ENCODE measurements at places on chromosomes 3 and 15.

DNA sequence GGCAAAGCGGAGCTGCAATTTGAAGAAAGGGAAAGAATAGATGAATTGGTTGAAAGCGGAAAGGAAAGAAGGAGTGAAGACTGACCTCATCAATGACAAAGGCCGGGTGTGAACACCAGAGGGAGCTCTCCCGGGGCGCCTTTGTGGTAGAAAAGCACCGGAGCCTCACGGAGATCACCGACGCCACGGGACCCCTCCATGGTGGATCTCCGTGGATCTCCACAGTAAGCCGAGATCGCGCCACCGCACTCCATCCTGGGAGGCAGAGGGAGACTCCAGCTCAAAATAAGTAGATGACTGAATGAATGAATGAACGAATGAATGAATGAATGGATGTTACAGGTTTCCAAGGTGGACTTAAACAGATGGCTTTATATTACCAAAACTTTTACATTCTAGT lies 25.0 kb downstream of the GPR160 start:
- DNase-seq: no peak

DNA sequence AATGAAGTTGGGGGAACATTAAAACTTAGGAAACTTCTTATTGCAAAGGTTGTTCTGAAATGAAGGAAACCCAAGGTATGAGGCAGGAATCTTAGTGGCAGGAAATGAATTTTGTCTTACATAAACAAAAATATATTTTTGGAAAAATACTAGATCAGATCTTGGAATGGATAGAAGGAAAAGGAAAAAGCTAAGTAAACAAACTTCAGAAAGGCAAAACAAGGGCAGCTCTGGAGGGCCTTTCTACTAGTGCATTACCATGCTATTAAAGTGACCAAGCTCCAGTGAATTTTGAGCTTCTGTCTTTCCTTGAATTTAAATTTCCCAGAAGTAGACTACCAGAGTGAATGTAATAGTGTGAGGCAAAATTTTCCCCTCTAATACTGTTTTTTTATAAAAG lies 13.6 kb downstream of the ARL6 start:
- DNase-seq: no peak

- DNase-seq: no peak
Observed at GRCh38 chr15:88814393-88814792, 11.2 kb downstream of the ACAN start.

GRCh38 chr3:49865198-49865784 lies 4.4 kb downstream of the CAMKV start:
- DNase-seq: no peak

- no peak for DNase-seq
Observed at GRCh38 chr3:54659347-54659746, 268.5 kb downstream of the LRTM1 start.
